ENCODE measurements at places on chromosomes 5 and 9.
A peak's percentile ranks its signal among the peaks of the same experiment; 100 is the strongest.

- DNase-seq = no peak
These were observed 164.5 kb downstream of the COL23A1 start for GRCh38 chr5:178425621-178426068.

DNA sequence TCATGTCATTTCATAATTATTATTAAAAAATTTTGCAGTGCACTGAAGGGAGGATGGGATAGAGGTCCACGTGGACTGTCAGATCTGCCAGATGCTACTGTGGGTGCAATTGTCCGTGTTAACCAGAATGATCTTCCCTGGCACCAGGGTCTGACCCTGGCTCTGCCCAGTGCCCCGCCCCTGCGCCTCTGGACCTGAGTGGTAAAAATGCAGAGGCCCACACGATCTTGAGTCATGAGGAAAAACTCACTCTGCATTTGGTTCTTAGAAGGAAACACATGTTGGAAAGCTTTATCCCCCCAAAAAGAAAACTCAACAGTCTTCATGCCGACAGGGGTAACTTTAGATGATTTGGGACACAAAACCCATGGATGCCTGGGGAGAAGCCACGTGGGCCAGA lies 20.1 kb upstream of the BARX1 start:
- DNase-seq = no peak

DNA sequence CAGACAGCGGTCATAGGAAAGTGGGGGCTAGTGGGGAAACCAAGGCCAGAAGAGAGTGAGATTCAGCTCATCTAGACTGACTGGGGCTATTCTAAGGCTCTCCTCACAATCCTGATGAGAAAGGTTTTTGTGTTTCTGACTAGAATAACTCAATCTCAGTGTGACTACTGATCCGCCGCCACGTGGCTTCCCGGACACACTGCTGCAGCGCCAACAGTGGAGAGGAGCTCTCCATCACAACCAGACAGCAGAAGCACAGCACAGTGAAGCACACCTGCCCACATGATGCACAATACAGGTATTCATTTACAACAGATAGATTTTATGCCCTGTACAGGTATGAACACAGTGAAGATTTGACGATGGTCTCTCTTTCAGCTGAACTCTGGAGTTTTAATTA lies 25.4 kb downstream of the NREP start:
- no peak for DNase-seq

DNA sequence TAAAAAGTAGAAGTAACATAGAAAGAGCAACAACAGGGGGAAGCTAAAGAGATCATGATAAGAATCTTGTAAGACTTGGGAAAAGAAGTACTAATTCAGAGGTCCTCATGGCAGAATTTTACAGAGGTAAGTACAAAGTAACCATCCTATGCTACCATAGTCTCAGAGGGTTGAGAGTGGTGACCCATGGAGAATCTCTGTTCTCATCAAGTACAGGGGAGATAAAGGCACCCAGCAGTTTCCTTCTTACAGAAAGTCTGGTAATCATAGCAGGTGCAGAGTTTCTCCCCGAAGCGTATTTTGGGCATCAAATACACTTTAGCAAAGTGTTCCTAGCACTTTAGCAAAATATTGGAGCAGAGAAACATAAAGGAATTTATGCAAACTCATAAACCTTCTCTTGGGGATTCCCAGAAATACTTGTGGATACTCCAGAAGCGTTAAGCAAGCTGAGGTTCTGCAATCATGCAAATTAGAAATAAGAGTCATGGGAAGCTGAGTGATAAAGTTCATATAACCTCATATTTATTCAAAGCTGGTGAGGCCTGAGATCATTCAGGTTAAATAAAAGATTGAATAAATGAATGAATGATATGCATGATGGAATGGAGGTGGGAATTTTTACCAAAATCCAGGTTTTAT lies 101.0 kb upstream of the SMC2 start:
- no peak for DNase-seq

- no peak for DNase-seq
These were observed 91.6 kb downstream of the ROR2 start for GRCh38 chr9:91858213-91859030.

GRCh38 chr5:128052780-128053179 lies 30.8 kb upstream of the SLC12A2 start:
- DNase-seq = no peak

GRCh38 chr5:178417391-178417811 lies 172.8 kb downstream of the COL23A1 start:
- no peak for DNase-seq

GRCh38 chr9:122923947-122924346 lies 7.4 kb downstream of the ZBTB26 start:
- no peak for DNase-seq

DNA sequence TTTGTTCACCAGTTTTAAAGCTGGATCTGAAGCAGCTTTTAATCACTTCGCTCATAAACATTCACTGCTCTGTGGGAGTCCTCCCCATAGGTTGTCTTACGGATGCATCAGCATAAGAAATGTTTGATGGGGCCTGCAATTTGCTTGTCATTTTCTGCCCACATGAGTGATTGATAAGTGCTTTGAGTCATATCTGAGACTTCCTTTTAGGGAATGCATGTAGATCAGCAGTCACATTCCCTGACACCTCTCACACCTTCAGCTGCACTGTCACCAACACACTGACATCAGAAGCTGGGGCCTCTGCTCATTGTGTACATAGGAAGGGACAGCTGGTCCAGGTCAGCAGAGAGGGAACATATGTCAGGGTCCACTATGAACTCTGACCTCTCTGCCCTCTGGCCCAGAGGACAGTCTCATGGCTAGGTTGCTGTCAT lies 84.1 kb upstream of the SPATA31D4 start:
- DNase-seq = no peak

DNA sequence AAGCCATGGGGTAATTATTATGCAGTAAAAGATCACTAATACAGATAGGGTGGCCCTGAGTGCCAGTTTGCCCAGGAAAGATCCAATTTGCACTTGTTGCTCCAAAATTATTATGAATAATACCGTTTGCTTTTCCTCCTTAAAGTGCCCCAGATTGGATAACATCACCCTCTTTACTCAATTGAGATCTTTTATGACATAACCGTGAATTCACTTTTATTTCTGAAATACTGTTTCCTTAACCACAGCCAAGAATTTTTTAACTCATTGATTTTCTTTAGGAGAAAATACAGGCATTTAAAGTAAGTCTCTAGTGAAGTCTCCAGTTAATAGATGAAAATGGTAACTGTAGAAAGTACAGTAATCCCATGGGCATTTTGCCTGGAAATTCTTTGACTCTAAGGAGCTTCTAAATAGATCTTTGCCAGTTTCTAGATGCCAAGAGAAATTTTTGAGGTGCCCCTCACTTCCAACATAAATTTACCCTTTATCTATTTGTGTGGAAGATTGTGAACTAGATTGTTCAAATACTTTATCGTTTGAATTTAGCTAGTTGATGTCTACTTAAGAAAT lies 99.2 kb downstream of the UHRF2 start:
- no peak for DNase-seq

DNA sequence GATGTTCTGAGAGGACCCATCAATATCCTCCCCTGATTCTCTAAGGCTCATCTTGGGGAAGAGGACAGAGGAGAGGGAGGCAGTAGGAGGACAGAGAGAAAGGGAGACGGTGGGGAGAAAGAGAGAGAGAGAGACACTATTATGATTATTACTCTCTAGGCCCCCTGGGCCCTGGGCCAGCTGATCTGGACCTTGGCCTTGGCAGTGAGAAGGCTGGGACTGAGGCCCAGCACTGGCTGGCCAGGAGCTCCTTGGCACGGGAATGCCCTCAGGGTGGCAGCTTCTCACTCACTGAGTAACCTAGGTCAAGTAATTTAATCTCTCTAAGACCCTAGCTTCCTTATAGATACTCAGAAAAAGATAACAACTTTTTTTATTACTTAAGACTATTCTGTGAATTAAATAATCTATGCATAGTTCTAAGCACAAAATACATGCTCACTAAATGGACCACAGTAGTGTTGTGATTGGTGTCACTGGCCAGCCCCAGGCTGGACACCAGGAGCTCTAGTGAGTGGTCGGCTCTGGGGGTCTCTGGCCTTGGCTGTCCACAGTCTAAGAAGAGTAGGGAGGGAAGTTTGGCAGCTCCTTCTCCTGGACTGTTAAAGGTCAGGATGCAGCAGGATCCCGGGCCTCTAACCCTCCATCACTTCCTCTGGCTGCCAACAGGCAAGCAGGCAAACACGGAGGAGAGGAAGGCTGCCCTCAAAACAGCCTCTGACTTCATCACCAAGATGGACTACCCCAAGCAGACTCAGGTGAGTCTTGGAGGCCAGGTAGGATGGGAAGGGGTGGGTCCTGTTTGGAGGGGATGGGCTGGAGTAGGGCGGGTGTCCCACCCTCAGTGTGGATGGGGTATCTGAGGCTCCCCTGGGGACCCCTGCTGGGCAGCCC lies 50.0 kb downstream of the GSN start:
- DNase-seq = no peak

GRCh38 chr5:122736086-122736845 lies 38.6 kb upstream of the SNX2 start:
- no peak for DNase-seq

DNA sequence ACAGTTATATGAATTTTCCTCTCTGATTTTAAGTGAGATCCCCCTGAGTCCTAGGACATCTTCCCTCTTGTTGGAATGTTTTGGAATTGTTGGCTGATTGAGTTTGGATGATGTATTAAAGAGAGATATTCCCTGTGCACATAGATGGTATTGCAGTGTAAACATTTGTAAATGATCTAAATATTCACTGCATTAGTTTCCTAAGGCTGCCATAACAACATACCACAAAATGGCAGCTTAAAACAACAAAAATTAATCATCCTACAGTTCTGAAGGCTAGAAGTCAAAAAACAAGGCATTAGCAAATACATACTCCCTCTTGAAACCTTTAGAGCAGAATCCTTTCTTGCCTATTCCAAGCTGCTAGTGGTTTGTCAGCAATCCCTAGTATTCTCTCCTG lies 38.0 kb upstream of the MROH2B start:
- DNase-seq = no peak

- DNase-seq = no peak
These were observed 124.5 kb downstream of the PDE4D start for GRCh38 chr5:59769041-59769360.

DNA sequence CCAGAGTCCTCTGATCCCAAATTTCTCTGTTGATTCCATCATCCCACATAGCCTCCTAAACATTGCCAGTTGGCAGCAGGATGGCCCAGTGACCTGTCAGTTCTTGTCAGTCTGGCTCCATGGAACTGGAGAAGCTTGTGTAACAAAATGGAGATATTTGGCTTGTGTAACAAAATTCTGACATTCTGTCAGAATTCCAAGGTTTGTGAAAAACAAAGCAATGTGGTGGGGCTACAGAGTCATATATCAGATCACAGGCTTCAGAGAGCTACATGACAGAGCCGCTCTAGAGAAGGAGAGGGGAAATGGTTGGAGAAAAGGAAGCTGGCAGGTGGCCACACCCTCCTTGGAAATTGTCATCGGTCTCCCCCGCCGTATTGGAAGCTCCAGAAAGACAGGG lies 75.4 kb upstream of the MAN2A1 start:
- DNase-seq = no peak

DNA sequence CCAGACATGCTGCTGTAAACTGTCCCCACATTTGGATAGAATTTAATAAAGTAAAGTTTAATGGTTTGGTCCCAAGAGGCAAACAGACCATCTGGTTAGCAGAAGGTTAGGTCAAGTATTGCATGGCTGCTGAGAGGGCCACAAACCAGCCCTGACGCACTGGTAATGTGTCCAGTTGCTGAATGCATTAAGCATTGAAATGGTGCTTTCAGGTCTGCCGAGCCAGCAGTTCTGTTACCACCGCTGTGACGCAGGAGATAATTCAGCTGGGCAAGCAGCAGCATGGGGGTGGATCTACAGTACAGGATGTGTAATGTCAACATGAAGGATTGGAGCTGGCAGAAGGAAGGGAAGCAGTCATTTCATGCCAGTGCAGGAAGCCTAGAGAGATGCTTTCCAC lies 16.0 kb downstream of the ZNF462 start:
- peak; percentile 79 for DNase-seq

- no peak for DNase-seq
These were observed 11.1 kb downstream of the SPRY4 start for GRCh38 chr5:142313682-142314081.

- no peak for DNase-seq
These were observed 548.0 kb downstream of the CSNK1G3 start for GRCh38 chr5:124060011-124060410.

DNA sequence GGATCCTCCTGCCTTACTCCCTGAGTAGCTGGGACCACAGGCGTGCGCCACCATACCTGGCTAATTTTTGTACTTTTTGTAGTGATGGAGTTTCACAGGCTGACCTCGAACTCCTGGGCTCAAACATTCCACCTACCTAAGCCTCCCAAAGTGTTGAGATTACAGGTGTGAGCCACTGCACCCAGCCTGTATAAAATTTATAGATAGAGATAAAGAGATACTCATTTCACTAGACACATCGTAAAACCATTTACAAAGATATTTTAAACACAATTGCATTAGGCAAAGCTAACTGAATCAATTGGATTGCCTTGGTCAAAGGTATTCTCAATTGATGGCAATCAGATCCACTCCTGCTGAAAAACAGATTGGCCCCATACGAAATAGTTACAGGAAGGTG lies 52.0 kb downstream of the PDE6A start:
- DNase-seq = no peak

GRCh38 chr5:149684371-149684770 lies 45.7 kb upstream of the PPARGC1B start:
- no peak for DNase-seq

DNA sequence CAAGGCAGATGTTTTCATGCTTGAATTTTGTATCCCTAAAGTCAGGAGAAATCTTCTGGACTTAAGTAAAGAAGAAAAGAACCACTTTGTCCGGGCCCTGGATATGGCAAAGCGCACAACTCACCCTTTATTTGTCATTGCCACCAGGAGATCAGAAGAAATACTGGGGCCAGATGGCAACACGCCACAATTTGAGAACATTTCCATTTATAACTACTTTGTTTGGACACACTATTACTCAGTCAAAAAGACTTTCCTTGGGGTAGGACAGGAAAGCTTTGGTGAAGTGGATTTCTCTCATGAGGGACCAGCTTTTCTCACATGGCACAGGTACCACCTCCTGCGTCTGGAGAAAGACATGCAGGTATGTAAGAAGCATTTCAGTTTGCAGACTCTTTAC lies 2.3 kb downstream of the TYRP1 start:
- DNase-seq = no peak

GRCh38 chr9:128722380-128723351 lies 1.3 kb downstream of the ZDHHC12 start:
- no peak for DNase-seq

- DNase-seq = no peak
These were observed 18.9 kb downstream of the RPS23 start for GRCh38 chr5:82259172-82259800.

DNA sequence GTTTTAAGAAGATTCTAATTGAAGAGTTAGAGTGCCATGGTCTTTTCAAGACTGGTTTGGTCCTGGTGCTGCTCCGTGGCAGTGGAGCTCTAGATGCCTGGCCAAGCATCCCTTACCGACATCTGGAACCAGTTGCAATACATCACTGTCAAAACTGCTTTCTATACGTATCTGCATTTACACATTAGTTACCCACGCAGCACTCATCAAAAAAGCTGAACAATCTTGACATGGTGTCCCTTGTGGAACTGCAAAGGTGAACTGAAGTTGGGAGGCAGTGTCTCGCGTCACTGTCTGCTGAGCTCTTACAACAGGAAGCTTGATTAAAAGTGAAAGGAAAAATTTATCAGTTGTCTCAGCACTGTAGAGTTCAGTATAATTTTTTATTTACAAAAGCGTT lies 82.6 kb downstream of the PBX3 start:
- DNase-seq = no peak

- DNase-seq = no peak
These were observed 89.3 kb upstream of the TNC start for GRCh38 chr9:115207003-115207836.

Measured in NCI-H345 (cell line).